ENCODE measurements at places on chromosomes 5 and 9. TPM values are rescaled to one million over a fixed set of nuclear protein-coding genes. Genes with fewer than 3 reads are reported as not detected.

DNA sequence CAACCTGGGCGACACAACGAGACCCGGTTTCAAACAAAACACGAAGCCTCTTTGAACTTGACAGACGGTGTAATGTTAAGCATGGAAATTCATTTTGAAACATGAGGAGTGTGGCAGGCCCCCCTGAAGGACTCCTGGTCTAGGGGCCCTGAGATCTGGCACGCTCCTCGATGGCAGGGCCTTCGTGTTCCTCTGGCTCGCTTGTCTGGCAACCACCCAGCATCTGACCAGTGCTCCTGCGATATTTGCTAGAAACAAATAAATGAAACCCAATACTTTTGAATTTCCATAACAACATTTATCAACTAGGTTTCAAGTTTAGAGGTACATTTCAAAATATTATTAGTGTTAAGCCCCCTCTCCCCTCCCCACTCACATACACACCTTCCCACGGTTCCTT is 193.0 kb downstream of the ERCC6L2 start:
- no peak for DNase-seq

GRCh38 chr5:102794047-102794446 is 38.9 kb downstream of the PAM start:
- no peak for DNase-seq

GRCh38 chr5:400282-401145 is 42.5 kb upstream of the EXOC3 start:
- no peak for DNase-seq

- DNase-seq = no peak
Measured at GRCh38 chr5:174355995-174356394, 310.5 kb downstream of the NSG2 start.

DNA sequence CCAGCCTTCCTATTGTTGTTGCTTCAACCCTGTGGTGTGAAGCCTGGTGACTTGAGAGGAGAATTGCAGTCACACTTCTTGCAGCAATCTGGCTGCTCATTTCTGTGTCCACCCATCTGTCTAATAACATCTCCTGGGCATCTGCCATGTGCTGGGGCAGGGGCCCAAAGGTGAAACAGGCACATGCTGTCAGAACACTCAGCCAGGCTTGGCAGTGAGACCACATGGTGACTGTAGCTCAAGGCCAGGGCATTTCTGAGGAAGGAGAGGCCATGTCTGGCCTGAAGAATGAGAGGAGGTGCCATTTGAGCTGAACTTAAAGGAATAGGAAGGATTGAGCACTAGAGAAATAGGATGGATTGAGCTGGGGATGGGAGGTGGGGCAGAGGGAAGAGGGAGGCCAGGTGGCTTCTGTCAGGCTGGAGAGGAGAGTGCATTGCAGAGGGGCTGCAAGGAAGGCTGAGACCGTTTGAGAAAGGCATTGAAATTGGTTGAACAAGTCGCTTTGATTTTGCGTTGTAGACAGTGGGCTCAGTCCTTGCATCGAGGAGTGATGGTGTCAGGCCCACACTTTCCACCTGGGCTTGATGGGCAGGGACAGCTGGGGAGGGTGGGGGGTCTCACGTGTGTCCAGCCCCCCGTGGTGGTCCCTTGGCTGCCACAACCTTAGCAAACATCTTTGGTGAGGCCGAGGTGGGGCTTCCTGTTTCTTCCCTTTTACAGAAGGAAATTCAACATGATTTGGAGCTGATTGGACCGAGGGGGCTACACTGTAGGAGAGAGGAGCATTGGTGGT is 222.4 kb downstream of the CACNA1B start:
- peak; percentile 44 for DNase-seq

DNA sequence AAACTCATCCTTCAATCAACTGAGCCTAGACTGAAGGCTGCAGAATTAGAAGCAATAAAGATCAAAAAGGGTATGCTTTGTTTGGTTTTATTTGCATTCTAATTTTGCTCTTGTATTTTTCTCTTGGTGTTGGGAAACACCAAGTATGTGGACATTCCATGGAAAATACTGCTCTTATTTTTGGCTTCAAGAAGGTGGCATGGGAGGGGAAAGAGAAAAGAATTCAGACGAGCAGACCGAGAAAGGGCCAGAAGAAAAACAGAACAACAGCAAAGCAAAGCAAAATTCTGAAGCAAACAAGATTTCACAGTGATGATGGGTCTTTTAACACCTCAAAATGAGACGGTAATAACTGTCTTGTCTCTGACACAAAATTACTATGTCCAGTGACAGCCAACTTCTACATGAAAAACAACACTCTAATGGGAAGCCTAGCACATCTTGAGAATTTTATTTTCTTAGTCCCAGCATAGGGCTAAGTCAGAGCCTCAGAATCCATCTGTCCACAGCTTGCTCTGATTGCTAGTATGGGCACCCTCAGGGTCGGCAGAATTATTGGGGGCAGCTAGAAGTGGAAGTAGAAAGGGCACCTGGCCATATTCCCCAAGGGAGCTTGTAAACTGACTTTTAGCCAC is 26.8 kb downstream of the FREM1 start:
- DNase-seq = no peak

DNA sequence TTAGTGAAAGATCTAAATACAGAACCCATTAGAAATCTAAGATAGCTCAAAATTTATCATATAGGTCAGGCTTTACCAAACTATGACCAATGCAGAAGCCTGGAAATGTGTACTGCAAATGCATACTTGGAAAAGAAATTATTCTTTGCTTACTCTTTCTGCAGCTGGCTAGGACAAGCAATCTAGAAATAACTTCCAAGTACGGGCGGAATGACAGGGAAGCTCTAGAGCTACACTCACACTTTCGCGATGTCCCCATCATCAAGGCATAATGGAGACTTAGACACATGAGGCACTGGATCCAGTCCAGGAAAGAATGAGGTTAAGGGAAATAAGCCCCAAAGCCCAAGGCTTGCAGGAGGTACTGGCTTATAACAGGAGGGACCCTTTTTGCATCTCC is 22.4 kb upstream of the MAP1B start:
- peak; percentile 23 for DNase-seq

DNA sequence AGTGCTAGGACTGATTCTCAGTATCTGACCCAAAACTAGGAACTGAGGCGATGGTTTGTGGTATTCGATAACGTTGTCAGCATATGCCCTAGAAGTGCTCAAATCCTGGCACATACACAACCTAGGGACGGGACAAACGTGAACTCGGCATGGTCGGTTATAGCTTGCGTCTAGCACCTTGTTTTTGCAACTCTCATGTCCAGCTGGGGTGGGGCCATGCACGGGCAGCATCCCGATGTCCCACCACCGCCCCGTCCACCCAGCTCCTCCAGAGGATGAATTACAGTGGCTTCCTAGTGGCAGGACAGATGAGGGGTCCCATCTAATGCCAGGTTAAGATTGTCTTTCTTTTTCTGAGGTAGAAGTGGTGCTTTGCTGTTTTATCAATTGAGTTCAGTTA is 31.6 kb downstream of the PROP1 start:
- DNase-seq = no peak

DNA sequence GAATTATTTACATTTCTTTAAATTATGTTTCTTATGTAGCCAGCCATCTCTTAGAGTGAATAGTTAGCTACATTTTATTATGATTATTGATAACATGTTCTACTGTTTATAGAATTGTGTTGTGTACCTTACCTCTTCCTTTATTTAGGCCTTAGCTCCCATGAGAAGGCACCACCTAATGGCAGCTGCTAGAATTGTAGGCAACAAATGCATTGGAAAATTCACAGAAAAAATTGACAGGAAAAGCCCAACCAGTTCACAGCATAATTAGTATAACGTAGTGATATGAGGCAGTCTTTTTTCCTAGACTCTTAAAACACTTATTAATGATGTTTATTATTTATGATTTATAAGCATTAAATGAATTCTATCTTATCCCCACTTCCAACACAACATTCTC is 175.8 kb downstream of the WDR70 start:
- DNase-seq = no peak

LCN9 gene
- polyA plus RNA-seq = not detected

PCDHA9 gene
- not detected for polyA plus RNA-seq

DNA sequence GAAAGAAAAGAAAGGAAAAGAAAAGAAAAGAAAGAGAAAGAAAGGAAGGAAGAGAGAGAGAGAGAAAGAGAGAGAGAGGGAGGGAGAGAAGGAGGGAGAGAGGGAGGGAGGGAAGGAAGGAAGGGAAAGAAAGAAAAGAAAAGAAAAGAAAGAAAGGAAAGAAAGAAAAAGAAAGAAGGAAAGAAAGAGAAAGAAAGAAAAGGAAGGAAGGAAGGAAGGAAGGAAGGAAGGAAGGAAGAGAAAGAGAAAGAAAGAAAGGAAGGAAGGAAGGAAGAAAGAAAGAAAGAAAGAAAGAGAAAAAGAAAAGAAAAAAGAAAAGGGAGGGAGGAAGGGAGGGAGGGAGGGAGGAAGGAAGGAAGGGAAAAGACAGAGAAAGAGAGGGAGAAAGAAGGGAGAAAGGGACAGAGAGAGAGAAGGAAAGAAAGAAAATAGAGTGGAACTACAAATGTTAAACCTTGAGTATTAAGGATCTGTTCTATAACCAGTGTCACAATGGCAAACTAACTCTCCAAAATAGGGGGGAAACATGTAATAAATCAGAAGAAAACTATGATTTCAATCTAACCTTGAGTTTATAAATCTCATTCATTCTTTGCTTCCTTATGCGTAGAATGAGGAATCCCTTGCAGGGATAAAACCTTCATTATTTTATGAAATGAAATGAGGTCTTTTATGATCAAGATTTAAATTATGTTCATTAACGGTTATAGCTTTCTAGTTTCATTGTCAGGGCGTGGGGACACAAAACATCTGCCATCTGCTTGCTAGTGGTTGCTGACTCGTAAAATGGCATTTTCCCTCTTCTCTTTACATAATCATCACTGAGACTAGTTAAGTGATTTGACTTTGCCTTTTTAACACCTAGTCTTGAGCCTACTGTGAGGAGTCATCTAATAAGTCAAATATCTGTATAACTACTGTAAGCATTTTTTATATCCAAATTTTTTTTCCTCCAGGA is 40.7 kb upstream of the RAD23B start:
- no peak for DNase-seq

DNA sequence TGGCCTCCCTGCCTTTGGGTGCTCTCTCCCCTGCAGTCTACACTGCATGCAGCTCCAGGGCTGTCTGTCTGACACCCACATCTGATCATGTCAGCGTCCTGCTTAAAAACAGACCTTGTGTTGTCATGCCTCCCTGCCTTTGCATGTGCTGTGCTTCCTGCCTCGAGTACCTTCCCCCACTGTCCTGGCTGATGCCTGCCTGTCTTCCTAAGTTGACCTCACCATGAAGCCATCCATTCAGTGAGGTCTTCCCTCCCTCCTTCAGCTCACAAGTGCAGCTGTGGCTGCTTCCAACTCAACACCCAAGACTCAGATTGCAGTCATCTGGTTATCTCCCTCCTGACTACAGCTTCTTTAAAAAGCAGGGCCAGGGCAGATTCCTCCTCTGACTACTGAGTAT is 5.5 kb downstream of the ANGPTL2 start:
- DNase-seq = no peak

PCDHGA1 gene
- 0.60 TPM for polyA plus RNA-seq

GRCh38 chr5:154059583-154059982 is 20.8 kb downstream of the MFAP3 start:
- DNase-seq = no peak

DNA sequence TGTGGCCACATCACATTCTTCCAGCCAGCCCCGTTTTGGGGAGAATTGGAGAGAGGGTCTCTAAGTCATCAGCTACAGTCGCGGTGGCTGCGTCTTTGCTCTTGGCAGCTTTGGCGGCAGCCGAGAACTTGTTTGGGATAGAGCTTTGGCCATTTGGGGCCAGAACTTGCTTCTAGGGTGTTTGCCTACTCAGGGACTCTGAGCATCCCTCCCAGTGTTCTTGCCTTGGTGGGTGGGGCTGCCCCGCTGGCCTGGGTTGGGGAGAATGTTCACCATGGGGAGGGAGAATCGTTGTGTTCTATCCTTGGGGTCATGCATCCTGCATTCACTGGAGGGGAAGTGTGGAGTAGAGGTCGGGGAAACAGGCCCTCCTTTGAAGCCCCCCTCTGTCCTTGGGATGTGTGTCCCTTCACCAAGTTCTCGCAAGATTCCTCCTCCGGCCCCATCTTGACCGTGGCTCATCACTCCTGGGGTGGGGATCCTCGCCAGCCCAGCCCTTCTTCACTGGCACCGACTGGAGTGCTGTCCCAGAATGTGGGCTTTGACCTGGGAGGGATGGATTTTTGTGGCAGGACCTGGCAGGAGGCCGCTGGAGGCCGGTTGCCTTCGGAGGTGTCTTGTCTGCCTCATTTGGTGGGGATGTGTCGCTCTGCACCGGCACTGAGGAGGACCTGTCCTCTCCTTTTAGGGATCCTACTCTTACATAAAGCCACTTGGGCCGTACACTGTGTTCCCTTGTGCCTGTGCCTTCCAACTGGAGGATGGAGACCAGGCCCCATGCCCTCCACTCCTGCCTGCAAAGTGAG is 3.5 kb downstream of the PHF2 start:
- DNase-seq = peak; percentile 49

EMB gene
- 41.4 TPM for polyA plus RNA-seq

PCDHGB1 gene
- polyA plus RNA-seq = 0.20 TPM

DNA sequence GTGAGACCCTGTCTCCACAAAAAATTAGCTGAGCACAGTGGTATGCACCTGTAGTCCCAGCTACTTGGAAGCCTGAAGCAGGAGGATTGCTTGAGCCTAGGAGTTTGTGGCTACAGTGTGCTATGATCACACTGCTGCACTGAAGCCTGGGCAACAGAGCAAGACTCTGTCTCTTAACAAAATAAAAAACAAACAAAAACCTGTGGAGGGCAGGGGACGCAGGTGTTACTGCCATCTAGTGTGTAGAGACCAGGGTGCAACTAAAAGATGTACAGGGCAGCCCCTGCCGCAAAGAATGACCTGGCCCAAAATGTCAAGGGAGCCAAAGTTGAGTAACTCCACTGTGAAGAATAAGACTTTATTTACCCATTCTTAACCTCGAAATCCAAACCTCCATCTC is 27.1 kb downstream of the ASPN start:
- no peak for DNase-seq

DNA sequence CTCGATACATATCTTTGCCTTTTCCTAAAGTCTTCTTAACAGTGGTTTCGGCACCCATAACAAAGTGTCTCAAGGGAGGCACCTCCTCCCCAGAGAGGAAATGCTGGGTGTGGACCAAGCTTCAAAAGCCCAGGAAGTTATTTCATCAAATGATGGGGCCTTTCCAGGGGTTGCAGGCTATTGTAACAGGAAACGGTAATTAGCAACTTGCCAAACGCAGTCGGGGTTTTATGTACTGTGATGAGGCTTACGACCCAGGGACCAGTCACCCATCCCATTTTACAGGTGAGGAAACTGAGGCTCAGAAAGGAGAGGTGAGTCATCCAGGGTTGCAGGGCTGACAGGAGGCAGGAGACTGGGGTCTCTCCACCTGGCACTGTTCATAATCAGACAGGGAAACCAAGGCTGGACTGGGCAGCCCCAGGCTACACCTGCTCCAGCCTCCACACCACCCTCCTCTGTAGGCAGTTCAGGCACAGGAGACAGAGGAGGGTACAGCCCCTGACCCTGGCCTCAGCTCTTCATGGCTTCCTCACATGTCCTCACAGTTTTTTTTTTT is 30.0 kb upstream of the SUSD3 start:
- no peak for DNase-seq

DNA sequence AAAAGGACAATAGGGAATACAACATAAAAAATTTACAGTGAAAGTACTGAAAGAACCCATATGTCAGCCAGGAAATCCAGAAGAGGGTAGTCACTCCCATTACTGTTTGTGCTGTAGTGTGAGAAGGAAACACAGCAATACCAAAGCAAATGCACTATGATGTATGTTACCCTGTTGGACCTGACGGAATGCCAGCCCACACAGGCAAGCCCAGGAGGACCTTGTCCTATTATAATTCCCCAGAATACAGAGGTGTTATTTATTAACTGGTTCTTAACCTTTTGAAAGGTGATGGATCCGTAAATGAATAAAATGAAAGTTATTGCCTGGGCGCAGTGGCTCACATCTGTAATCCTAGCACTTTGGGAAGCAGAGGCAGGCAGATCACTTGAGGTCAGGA is 79.0 kb downstream of the GDA start:
- no peak for DNase-seq

LURAP1L gene
- 20.3 TPM for polyA plus RNA-seq

All from adrenal gland (tissue), 19 donors.